Stimulated activated CD4-positive, alpha-beta T cell treated with anti-CD3 and anti-CD28 coated beads, Interleukin-12 subunit alpha, Interleukin-12 subunit beta, amount 100 ng/mL, for 4 hours (primary cell): ENCODE measurements at places on chromosomes 2 and 18.

DNA sequence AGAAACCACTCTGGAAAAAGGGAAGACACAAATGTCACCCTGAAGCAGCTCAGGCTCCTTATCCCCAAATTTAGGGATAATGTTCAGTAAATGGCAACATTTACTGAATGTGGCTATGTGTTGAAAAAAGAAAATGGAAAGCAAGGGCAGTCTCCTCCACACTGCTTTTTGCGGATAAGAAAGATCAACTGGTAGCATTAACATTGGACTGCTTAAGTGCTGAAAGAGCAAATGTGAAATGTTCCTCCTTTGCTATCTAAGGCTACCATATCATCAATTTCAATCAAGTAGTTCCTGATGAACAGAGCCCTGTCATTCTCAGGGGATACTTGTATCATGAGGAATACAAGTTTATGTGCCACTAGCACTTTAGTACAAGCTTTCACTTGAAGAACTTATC is 12.5 kb downstream of the FBXO11 start:
- DNase-seq, result no peak

GRCh38 chr2:10495311-10495987 is 47.3 kb upstream of the ODC1 start:
- DNase-seq, result no peak

DNA sequence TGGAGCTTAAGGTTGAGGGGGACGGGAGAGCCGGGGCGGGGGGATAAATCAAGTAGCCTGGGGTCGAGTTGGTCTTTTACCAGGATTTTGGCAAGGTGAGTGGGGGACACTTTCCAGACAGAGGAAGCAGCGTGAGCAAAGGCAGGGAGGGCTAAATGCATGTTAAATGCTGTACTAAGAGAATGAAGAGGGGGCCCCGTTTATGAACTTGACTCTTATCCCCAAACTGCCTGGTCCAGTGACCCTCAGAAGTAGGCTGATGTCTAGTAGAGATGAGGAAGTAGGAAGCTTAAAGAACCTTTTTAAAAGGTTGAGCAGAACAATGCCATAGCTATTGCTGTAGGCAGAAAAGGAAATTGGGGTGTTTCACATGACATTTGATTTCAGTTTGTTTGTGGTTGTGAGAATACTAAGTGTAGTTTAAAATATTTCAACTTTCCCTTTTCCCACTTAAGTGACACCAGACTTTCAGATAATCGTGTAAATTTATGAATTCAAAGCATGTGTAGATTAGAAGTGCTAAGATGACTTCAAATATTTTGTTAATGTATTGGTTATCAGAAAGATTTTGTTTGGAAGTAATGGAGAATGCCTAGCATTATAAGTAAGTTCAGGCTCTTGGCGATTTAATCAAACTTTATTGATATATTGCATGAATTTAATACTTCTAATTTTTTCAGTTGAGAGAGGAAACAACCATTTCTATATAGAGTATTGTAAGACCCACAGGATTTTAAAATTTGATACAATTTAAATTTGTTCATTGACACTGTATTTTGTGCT is 1.8 kb downstream of the REL start:
- no peak for DNase-seq

DNA sequence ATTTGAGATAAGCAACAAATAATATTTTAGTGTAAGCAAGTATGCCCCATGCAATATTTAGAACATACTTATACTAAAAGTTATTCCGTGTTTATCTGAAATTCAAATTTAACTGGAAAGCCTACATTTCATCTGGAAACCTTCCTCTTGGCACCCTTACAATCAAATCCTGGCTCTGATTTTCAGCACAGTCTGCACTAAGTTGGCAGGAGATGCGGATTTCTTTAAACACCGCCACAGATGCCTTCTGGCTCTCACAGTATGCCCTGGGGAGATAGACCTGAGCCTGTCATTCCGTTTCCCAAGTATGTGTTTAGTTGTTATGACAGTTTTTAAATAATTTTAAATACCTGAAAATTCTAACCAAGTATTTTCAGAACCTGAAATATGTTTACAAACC is 7.3 kb upstream of the MLPH start:
- no peak for DNase-seq

- DNase-seq, result peak; percentile 24
Measured at GRCh38 chr2:74513605-74514367, 464 bp upstream of the TLX2 start.

DNA sequence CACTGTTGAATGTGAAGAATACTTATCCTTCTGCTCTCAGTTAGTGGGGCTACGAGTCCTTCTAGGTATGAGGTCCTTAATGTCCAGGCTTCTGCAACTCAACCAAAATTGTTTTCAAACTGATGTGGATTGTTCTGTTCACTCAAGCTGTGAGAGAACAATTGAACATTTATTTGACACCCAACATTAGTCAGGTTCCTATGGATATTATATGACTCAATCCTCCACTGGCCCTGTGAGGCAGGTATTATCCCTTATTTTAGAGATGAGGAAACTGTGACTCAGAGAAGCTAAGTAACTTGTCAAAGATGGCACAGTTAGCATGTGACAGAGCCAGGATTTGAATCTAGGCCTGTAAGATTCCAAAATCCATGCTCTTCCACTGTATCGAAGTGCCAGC is 1.2 kb upstream of the LYG2 start:
- DNase-seq, result no peak

DNA sequence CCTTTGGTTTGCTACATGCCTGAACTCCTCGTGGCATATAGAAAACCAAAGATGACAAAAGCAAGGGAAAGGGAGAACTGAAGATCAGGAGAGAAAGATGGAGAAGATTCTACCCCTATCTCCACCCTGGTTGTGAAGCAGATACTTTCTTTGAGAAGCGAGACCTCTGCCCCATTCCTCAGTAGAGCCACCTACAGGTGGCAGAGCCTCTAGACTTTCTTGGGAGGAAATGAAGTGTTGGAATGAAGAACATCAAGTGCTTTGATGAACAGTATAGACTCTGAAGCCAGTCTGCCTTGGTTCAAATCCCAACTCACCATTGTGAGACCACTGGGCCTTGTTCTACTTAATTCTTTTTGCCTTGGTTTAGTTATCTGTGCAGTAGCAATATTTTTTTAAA is 348.8 kb upstream of the ETAA1 start:
- DNase-seq, result no peak

DNA sequence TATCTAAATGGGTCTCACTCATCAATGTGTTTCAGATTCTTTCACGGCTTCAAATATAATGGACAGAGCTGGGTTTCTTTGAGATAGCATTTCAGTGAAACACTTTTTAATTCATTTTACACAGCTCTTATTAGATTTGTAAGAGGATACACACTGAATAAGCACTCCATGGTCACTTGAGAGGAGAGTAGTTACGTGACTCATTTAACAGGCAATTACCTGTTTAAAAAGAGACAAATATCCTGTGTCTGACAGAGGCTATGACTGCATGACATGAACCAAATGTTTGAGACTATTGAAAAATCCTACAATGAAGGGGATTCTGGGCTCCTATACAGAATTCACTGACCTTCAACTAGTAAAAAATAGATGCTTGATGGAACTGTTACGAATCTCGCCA is 786.9 kb downstream of the EPHA4 start:
- no peak for DNase-seq

DNA sequence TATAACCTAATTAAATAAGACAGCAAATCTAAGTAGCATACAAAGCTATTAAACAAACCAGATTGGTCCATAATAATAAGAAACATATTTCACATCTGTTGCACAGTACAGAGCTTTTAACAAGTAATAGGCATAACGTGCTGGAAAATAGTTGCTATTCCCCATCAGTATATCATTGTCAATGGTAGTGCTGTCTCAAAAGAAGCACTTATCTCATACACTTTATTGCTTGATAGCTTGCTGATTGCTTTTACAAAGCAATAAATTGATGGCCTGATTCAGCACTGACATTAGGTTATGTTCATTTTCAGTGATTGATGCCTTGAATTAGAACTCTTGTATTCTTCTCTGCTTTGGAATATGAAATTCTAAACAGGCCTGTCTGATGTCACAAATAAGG is 641.7 kb downstream of the CBLN2 start:
- DNase-seq, result no peak

GRCh38 chr2:163347982-163348856 is 387.6 kb downstream of the FIGN start:
- DNase-seq, result no peak

DNA sequence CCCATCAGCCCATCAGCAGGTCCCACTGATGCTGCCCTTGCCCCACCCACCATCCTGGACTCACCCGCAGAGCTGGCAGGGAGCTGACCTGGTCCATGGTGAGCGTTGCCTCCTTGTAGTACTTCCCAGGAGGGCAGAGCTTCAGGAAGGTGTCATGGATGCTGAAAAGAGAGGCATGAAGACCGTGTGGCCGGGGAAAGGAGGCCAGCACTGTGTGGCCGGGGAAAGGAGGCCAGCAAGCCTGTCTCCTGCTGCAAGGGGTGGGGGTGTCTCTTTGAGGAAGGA is 11.9 kb downstream of the CIB4 start:
- no peak for DNase-seq

- DNase-seq, result no peak
Measured at GRCh38 chr2:158134655-158135054, 33.0 kb downstream of the UPP2 start.

DNA sequence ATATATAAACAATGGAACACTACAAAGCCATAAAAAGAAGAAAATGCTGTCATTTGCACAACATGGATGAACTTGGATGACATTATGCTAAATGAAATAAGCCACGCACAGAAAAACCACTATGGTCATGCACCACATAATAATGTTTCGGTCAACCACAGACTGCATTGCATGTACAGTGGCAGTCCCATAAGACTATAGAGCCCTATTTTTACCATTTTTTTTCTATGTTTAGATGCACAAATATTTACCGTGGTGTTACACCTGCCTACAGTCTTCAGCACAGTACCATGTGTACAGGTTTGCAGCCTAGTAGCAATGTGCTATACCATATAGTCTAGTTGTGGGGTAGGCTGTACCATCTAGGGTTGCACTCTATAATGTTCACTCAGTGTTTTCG is 476.1 kb downstream of the DLGAP1 start:
- DNase-seq, result no peak

DNA sequence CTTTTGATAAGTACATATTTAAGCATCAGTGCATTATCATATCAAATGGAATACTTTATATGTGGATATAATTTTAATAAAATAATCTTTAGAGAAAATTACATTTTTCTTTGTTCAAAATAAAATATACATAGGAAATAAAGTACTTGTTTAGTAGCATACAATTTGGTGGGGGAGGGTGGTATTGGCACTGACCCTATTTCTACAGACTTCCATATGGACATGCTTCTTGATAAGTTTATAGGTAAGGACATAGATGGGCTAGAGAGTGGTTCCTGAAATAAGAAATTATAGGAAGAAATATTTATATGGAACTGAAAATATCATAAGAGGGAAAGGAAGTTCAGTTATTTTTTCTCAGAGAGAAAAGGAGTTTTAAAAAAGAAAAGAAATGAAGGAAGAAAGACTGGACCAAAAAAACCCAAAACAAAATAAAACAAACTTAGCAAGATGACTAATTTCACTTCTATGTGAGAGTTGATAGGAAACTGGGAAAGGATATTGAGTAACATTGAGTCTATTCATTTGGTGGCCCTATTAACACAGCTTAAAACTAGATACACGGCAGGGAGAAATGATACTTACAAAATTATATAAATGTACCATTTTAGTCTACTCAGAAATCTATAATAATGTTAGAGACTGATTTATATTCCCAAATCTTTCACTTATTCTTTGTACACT is 505.9 kb downstream of the ERBB4 start:
- no peak for DNase-seq

GRCh38 chr2:218516614-218517013 is 51.5 kb downstream of the USP37 start:
- no peak for DNase-seq

DNA sequence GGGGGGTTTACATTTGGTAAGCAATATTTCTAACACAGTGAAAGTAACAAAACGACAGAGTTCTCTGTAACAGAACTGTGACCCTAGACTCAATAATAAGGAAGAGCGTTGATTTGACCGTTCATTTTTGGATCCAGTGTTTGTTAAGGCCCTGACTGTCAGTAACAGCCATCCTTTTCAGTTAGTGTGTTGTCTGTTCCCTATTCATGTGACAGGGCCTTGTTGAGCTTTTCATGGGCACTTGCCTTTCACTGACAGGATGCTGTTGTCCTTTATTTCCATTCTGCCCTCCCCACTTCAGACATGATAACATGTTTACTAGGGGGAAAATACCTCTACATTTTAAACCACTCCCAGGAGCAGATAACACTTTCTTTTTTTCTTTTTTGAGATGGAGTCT is 45.8 kb downstream of the MAP4K4 start:
- DNase-seq, result no peak

DNA sequence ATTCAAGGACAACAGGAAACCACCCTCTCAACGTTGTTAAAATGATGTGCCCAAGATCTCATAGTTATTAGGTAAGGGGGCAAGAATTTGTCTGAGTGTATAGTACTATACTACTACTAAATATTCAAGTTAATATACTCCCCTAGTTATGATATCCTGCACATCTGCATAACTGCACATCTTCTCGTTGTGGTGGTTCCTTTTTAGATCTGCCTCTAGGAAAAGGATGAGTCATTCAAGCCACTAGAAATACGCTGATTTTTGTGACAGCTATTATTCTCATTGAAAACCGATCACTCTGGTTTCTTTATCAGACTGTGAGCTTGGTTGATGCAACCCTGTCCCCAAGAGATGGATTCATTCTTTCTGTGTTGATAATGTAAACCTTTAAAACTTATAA is 1067.0 kb upstream of the FANCL start:
- DNase-seq, result no peak

GRCh38 chr2:11543337-11544216 is 9.7 kb downstream of the GREB1 start:
- no peak for DNase-seq

GRCh38 chr2:6310256-6311215 is 555.2 kb downstream of the CMPK2 start:
- DNase-seq, result no peak

DNA sequence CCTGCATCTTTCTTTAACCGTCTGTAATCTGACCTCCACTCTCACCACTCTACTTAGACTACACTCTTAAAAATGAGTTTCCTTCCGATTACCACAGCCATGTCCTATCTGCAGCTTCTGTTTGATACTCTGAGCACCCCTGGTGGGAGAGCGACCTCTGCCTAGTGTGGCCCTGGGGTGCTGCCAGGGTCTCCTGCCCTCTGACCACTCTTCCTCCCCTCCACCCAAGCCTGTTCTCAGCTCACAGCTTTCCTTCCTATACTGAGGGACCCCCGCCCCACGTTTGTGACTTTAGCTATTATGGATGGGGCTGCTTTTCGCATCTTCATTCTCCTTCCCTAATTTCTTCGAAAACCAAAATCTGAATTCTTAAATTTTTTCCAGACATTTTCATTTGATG is 132.7 kb downstream of the KCTD1 start:
- DNase-seq, result no peak

DNA sequence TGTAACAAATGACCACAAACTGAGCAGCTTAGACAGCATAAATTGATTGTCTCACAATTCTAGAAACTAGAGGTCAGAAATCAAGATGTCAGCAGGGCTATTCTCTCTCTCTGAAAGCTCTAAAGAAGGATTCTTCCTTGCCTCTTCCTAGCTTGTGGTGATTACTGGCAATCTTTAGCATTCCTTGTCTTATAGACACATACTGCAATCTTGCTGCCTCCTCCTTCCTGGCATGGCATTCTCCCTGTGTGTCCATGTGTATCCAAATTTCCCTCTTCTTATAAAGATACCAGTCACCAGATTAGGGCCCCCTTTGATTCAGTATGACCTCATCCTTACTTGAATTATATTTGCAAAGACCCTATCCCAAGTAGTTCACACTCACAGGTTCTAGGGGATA is 2.3 kb downstream of the ASB3 start:
- no peak for DNase-seq

- DNase-seq, result no peak
Measured at GRCh38 chr2:159713631-159714246, 1.4 kb downstream of the MARCHF7 start.
